ENCODE measurements at places on chromosomes 1 and 21.

DNA sequence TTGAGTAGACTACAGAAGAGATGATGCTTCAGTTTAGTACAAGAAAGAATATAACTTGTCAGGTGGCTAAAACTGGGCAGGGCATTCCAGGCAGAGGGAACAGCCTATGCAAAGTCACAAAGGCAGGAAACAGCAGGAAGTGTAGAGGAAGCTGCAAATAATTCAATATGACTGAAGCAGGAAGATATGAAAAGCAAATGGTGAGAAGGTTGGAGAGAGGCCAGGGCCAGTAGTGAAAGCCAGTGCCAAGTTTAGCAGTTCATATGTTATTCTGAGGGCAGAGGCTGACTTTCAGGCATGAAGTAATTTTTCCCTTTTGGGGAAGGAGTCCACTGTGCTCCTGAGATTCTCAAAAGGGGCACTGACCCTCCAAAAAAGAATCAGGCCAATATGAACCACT lies 8.0 kb upstream of the YBX1 start:
- DNase-seq = no peak

DNA sequence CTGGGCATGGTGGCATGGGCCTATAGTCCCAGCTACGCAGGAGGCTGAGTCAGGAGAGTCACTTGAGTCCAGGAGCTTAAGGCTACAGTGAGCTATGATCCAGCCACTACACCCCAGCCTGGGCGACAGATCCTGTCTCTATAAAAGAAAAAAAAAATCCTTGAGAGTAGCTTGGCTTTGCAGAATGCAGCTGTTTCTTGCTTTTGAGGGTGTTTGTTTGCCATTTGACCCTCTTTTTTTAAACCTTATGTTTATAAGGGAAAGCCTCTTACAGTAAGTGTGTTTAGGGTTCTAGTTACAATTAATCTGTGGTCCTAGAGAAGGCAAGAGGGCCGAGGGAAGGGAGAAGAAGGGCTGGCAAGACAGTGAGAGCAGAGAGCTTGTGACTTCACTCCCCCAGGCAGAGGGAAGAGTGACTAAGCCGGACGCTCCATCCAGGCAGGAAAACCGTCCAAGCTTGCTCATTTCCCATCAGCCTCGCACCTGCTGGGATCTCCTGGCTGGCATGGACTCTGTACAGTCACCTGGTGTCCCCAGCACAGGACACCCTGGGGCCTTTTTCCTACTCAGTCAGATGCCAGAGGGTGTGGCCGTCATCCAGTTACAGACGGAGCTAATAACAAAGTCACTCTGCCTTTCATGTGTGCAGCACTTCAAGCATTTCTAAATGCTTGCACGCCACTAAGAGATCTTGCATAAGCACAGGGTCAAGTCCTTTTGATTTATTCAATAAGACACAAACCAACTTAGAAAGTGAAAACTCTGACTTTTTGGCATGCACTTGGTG lies 55.5 kb upstream of the PSEN2 start:
- DNase-seq = no peak

GRCh38 chr1:156076609-156077429 lies 5.4 kb downstream of the MEX3A start:
- DNase-seq = no peak

DNA sequence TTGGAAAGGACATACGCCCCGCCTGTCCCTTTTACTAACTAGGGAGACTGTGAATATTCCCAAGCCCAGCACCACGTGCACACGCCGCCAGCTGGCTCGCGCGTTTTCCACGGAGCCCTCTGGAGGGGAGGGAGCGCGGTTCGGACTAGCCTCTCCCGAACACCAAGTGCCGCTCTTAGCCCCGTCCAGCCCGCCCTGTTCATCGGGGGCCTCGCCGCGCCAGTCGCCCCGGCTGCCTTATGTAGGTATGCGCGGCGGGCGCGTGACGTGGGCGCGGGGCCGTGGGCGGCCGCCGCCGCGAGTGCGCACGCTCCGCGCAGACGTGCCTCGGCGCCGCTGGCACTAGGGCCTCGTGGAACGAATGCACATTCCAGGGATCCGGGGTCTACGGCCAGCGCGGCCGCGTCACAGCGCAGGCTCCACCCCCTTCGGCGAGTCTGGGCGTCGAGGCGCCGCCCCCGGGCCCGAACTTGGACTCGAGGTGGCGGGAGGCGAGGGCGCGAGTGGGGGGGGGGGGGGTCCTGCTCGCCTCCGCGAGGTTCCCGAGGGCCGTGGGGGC lies 767 bp upstream of the IRF2BP2 start:
- no peak for DNase-seq

DNA sequence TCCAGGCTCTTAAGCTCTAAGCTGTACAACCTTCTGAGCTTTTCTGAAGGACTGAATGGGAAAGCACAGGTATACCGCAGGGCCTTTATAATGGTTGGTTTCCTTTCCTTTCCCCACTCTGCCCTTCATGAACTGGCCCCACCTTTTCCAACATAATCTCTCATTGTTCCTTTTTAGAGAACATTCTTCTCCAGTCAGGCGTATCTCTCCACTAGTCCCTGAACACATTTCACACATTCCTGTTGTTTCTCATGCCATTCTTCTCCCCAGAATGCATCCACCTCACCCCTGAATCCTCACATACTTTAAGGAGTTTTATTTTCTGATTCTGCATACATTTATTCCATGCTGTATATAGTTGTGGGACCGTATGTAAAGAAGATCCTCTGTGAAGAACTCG lies 41.3 kb downstream of the PGM1 start:
- no peak for DNase-seq
